Skeletal muscle cell (primary cell): ENCODE measurements at places on chromosomes 5 and 9.

DNA sequence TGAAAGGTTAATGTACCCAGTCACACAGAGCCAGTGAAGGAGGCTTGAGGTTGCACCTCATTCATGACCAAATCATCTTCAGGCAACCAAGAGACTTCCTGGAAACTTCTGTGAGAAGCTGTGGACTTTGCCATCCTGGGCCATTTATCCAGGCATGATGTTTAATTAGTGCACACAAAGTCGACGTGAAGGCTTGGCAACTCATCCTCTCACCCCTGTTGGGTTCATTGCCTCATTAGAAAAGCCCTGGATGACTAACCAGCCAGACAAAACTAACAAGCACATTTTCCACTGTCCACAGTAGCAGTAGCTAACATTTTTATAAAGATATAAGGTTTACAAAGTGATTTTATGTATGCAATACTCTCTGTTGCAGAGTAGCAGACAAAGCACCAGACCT lies 65.7 kb upstream of the ZNF462 start:
- no peak for DNase-seq

DNA sequence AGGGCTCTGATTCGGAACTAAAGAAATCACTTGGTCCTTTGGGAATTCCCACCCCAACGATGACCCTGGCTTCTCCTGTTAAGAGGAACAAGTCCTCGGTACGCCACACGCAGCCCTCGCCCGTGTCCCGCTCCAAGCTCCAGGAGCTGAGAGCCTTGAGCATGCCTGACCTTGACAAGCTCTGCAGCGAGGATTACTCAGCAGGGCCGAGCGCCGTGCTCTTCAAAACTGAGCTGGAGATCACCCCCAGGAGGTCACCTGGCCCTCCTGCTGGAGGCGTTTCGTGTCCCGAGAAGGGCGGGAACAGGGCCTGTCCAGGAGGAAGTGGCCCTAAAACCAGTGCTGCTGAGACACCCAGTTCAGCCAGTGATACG lies 83.4 kb downstream of the GOLPH3 start:
- no peak for DNase-seq

- DNase-seq, result no peak
Observed at GRCh38 chr5:32679218-32679617, 31.9 kb upstream of the NPR3 start.

DNA sequence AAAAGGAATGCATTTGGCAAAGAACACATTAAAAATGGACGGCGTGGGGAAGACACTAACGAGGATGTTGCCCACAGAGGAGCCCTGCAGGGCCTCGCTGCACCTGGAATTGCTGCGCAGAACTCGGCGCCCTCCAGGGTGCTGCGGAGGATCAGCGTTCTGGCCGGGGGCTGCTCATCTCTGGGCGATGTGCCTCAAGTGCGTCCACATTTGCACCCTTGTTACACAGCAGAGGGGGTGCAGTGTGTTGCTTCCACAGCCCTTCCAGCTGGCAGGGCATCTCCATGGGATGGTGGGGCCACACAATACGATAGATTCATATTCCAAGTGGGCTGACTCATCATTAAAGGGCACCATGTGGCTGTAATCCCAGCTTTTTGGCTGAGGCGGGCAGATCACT lies 63.1 kb downstream of the AK8 start:
- DNase-seq, result no peak

DNA sequence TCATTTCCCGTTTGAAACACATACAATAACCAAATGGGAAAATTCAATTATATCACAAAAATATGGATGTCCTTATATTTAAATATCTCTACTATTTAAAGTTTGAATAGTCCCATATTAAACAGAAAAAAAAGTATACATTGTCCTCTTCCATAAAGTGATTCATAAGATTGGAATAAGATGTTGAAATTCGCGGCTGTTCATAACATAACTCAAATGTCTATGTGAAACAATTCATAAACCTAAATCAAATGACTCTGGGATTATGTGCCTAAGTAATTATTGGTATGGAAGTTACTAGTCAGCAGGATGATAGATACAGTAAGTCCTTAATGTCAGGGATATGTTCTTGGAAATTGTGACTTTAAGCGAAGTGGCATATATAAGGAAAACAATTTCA lies 3.9 kb upstream of the EFNA5 start:
- DNase-seq, result no peak

- DNase-seq, result no peak
Observed at GRCh38 chr5:1726469-1726865, 73.2 kb downstream of the MRPL36 start.

GRCh38 chr5:169828385-169828784 lies 151.9 kb downstream of the INSYN2B start:
- DNase-seq, result no peak

DNA sequence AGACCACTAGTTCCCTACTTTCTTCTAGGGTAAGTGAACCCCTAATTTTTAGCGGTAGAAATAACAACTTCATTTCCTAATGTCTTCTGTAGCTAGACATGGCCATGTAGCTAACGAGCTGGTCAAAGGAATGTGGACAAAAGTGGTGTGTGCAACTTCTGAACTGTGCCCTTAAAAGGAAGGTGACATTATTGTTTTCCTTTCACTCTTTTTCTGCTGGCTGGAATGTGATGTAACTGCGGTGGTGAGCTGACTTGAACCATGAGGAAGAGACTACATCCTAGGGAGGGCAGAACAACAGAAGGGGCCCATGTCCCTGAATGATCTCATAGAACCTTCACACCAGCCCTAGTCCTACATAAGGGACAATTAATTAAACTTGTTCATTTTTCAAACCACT lies 1.3 kb upstream of the SNX2 start:
- DNase-seq, result no peak

GRCh38 chr9:34553511-34554021 lies 30.8 kb upstream of the ENHO start:
- DNase-seq, result no peak

DNA sequence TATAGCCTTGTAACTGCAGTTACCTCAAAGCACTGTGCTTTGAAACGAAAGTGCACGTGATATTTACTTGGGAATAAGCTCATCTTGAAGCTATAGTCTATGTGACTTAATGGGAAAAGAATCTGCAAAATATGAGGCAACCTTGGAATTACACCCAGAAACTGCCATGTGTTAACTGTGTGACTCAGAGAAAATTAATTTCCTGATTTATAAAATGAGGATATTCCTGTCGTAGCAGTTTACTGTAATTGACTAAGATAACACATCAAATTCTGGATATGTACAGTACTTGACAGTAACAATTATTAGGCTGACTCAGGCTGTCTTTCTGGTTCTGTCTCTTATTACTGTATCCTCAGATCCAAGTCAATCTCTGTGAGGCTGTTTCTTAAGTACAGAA lies 1079.9 kb upstream of the ACO1 start:
- DNase-seq, result peak; percentile 69

DNA sequence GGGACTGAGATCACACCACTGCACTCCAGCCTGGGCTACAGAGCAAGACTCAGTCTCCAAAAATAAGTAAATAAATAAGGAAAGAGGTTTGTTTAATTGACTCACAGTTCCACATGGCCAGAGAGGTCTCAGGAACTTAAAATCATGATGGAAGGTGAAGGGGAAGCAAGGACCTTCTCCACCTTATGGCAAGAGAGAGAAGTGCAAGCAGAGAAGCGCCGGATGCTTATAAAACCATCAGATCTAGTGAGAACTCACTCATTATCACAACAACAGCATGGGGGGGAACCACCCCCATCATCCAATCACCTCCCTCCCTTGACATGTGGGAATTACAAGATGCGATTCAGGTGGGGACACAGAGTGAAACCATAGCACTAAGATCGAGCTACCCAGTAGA lies 22.8 kb upstream of the RGMB start:
- no peak for DNase-seq

- DNase-seq, result no peak
Observed at GRCh38 chr5:90338712-90339372, 70.7 kb downstream of the CETN3 start.
